ENCODE measurements at places on chromosomes 6 and 20.

- no peaks in the 10 kb centered on the region for H3K27me3 ChIP-seq
- DNase-seq: no peak
- H3K4me3 ChIP-seq: no peak overlapping the region
- no peak overlapping the region for H3K27ac ChIP-seq
- no peaks in the 10 kb centered on the region for H3K36me3 ChIP-seq
Observed at GRCh38 chr6:142331075-142331551, 29.3 kb downstream of the ADGRG6 start.

DNA sequence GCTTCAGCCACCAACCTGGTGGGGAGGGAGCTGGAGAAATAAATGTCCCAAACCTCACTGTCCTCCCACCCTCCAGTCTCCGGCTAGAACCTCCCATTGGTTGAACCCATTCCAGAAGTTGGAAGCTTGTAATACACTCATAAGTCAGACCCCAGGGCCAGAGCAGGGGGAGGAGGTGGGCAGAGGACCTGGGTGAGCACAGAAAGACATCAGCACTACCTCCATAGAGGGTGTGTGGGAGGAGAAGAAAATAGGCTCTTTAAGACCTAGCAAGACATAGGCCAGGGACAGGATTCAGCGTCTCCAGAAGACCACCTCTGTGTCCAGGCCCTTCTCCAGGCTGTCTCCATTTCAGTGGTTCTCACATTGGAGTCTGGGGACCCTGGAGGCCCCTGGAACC is 73.3 kb upstream of the TOP1 start:
- no peak overlapping the region for H3K27ac ChIP-seq
- DNase-seq: no peak
- no peaks in the 10 kb centered on the region for H3K4me1 ChIP-seq
- no peaks in the 10 kb centered on the region for H3K27me3 ChIP-seq

- no peaks in the 10 kb centered on the region for H3K4me1 ChIP-seq
- peaks cover 19% of the 10 kb centered on the region for H3K27me3 ChIP-seq
- no peak overlapping the region for H3K27ac ChIP-seq
- H3K4me3 ChIP-seq: no peak overlapping the region
- DNase-seq: no peak
- H3K36me3 ChIP-seq: no peaks in the 10 kb centered on the region
Observed at GRCh38 chr20:63382551-63383300, 21.6 kb upstream of the CHRNA4 start.

GRCh38 chr6:116385921-116386320 is 15.2 kb downstream of the DSE start:
- peaks cover 33% of the 10 kb centered on the region for H3K4me1 ChIP-seq
- DNase-seq: no peak

GRCh38 chr6:170289180-170289931 is 1.5 kb downstream of the DLL1 start:
- H3K4me3 ChIP-seq: peak overlapping the region; percentile 45
- no peaks in the 10 kb centered on the region for H3K36me3 ChIP-seq
- no peak for DNase-seq
- H3K4me1 ChIP-seq: peaks cover 25% of the 10 kb centered on the region
- H3K27ac ChIP-seq: no peak overlapping the region

DNA sequence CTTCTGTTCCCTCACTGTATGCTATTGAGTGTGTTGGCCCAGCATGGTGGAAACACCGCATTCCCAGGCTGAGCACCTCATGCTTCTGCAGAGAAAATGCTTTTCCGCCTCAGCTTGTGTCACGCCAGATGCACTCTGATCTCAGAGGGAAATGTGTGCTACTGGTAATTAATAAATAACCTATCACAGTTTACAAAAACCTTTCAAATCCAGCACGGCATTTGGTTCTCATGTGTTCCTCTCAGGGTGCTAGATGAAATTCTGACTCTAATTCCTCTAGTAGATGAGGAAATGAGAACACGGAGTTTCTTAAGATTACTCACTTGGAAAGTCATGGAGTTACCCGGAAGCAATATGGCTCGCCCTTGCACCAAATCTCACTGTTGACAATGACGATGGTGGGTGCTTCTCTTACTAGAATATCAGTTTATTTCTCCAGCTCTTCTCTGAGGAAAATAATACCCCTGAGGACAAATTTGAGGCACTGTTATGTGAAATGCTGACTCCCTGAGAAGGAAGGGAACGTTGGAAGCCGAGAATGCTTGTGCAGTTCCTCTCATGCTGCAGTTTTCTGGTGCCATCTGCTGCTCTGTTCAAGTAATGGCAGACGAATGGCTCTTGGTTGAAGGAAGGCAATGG is 116.6 kb downstream of the RNF144B start:
- peak overlapping the region; percentile 7 for H3K4me3 ChIP-seq
- DNase-seq: peak; percentile 74
- no peaks in the 10 kb centered on the region for H3K27me3 ChIP-seq
- no peaks in the 10 kb centered on the region for H3K36me3 ChIP-seq

- no peaks in the 10 kb centered on the region for H3K36me3 ChIP-seq
- H3K27me3 ChIP-seq: no peaks in the 10 kb centered on the region
- H3K4me1 ChIP-seq: no peaks in the 10 kb centered on the region
- no peak for DNase-seq
- no peak overlapping the region for H3K27ac ChIP-seq
Observed at GRCh38 chr6:69696273-69696672, 100.5 kb downstream of the LMBRD1 start.

DNA sequence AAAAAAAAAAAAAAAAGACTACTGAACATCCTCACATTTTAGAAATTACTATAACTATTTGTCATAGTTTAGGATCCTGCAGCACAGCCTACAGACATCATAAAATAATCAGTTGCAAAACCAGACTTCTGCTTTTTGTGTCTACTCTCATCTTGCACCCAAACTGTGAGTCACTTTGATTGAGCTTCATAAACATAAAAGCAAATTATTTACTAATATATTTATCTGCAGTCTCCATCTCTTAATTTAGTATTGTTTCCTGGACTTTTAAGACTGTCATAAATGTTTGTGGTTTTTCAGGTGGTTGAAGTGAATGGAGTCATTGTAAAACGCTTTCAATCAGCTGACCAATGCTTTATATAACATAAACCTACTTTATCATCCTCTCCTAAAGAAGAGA is 14.8 kb upstream of the CALHM6 start:
- H3K27ac ChIP-seq: peak overlapping the region; percentile 62
- no peaks in the 10 kb centered on the region for H3K36me3 ChIP-seq
- no peak overlapping the region for H3K4me3 ChIP-seq
- peak; percentile 66 for DNase-seq

- peak; percentile 63 for DNase-seq
- no peak overlapping the region for H3K27ac ChIP-seq
- peaks cover 4% of the 10 kb centered on the region for H3K36me3 ChIP-seq
- no peak overlapping the region for H3K4me3 ChIP-seq
- H3K27me3 ChIP-seq: no peaks in the 10 kb centered on the region
- peaks cover 42% of the 10 kb centered on the region for H3K4me1 ChIP-seq
Observed at GRCh38 chr6:158009114-158009891, 27.6 kb downstream of the SYNJ2 start.

DNA sequence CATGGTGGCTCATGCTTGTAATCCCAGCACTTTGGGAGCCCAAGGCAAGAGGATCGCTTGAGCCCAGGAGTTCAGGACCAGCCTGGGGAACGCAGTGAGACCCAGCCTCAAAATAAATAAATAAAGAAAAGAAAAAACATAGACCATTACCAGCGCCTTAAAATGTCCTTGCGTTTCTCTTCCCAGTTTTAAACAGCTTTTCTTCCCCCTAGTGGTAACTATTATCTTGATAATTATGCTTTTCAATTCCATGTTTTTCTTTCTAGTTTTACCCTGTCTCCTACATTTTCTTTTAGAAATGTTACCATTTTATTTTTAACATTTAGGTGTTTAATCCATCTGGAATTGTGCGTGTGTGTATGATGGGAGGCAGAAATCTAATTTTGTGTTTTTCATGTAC is 24.4 kb downstream of the DNAH8 start:
- no peaks in the 10 kb centered on the region for H3K36me3 ChIP-seq
- H3K27ac ChIP-seq: no peak overlapping the region
- DNase-seq: no peak
- H3K4me1 ChIP-seq: no peaks in the 10 kb centered on the region

DNA sequence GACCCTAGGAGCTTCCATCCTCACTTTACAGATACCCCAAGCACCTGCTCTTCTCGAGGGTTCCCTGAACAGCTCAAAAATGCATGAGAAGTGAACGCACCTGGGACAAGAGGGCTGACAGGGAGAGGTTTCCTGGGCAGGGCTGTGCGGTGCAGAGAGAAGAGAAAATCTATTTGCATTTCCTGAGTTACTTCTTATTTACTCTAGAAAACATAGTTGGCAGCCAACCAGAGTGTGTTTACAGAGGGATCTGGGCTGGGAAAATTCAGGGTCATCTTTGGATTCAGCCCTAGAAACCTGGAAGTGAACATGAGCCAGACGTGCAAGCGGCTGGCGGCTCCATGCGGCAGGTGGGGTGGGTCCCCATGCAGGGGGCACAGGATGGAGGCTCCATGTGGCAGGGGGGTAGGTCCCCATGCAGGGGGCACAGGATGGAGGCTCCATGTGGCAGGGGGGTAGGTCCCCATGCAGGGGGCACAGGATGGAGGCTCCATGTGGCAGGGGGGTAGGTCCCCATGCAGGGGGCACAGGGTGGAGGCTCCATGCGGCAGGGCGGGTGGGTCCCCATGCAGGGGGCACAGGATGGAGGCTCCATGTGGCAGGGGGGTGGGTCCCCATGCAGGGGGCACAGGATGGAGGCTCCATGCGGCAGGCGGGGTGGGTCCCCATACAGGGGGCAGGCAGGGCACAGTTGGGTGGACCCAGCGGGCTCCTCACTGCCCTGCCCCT is 342.0 kb downstream of the TAF4 start:
- H3K4me1 ChIP-seq: no peaks in the 10 kb centered on the region
- DNase-seq: no peak
- no peak overlapping the region for H3K27ac ChIP-seq
- H3K36me3 ChIP-seq: no peaks in the 10 kb centered on the region
- H3K27me3 ChIP-seq: peaks cover 10% of the 10 kb centered on the region

- no peak overlapping the region for H3K27ac ChIP-seq
- no peak for DNase-seq
- no peaks in the 10 kb centered on the region for H3K36me3 ChIP-seq
Observed at GRCh38 chr6:113365191-113365590, 492.0 kb upstream of the MARCKS start.

DNA sequence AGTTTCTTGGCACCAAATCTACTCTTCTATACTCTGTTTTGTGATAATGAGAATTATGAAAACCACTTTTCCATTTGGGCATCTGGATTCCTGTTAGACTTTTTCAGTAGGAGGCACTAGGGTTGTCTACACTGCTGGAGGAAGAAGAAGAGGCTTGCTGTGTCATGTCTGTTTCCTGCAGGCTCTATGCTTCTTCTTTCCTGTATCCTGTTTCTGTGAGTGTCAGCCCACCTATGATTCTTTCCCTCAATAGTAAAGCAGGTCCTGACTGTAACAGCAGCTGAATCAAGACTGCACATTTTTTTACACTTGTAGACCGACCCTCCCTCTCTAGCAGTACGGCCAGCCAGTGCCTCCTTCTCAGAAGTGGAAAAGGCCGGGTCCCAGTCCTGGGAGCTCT is 603.9 kb downstream of the HDGFL1 start:
- no peaks in the 10 kb centered on the region for H3K36me3 ChIP-seq
- no peaks in the 10 kb centered on the region for H3K27me3 ChIP-seq
- H3K27ac ChIP-seq: no peak overlapping the region
- H3K4me3 ChIP-seq: no peak overlapping the region
- peaks cover 22% of the 10 kb centered on the region for H3K4me1 ChIP-seq

DNA sequence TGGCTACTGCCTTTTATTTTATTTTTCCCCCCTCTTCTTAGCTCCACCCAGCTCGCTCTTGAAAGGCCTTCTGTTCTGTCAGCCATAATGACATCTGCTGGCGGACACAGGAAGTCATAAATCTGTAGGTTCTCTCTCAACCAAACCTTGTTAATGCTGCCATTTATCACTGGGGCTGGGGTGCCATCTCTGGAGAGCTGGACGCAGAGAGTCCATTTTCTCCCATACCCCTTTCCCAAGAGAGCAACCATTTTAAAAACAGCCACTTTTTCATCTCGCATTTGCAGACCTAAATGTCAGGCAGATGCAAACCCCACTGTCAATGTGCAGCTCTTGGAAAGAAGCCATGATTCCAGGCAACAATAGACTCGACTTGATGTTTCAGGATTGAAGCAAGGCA is 13.0 kb upstream of the TSHZ2 start:
- no peak overlapping the region for H3K4me3 ChIP-seq
- H3K27ac ChIP-seq: no peak overlapping the region
- H3K4me1 ChIP-seq: peaks cover 10% of the 10 kb centered on the region
- H3K36me3 ChIP-seq: no peaks in the 10 kb centered on the region
- DNase-seq: peak; percentile 31

DNA sequence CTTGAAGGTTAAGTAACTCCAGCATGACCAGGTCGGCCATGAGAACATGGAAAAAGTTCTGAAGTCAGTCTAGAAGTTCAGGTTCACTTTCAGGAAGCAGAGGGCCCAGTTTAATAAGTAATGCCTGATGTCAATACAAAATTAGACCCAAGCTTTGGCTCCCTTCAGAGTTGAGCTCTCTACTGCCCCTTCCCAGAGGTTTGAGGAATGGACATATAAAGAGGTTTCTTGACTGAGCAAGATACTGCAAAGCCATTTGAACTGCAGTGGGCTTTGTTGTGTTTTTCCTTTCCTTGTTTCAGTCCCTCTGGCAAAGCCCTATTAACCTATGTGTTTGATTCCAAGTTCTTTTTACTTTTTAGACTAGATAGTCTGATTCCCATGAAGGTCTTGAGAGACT is 97.8 kb upstream of the PREP start:
- H3K4me3 ChIP-seq: no peak overlapping the region
- no peaks in the 10 kb centered on the region for H3K27me3 ChIP-seq
- DNase-seq: no peak
- H3K27ac ChIP-seq: no peak overlapping the region
- H3K4me1 ChIP-seq: no peaks in the 10 kb centered on the region

DNA sequence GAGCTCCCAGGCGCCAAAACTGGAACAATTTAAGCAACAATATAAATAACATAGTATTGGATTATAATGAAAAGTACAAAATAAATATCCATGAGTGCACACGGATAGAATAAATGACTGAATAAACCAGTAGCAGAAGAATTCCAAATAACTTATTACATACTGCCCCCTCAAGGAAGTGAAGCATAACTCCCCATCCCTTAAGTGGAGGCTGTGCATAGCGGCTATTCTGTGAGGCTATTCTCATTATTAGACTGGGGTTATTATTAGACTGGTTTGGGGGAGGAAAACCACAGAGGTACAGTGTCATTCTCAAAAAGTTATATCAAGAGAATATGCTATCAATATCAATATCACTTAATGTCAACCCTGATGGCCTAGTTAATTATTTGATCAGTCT is 94.4 kb upstream of the SIRPA start:
- H3K27me3 ChIP-seq: peaks cover 10% of the 10 kb centered on the region
- DNase-seq: no peak
- no peak overlapping the region for H3K4me3 ChIP-seq
- H3K27ac ChIP-seq: no peak overlapping the region
- no peaks in the 10 kb centered on the region for H3K36me3 ChIP-seq

DNA sequence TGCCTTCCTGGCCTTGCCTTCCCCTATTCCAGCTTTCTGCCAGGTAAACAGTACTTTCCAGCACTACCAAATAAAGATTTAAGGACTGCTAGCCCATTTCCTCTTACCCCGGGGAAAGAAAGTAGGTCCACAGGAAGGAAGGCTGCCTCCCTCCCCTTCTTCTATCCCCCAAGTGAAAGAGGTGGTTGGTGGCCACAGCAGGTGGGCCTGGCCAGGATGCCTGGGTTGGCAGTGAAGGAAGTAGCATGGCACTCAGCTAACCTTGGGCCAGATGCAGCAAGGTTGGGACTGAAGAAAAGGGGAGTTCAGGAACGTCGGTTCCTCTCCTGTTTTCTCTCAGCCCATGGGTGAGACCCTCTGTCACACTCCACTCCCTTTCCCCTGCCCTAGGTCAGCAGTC is 8.9 kb downstream of the NFKBIL1 start:
- no peaks in the 10 kb centered on the region for H3K27me3 ChIP-seq
- peaks cover 28% of the 10 kb centered on the region for H3K4me1 ChIP-seq
- H3K4me3 ChIP-seq: no peak overlapping the region
- H3K36me3 ChIP-seq: peaks cover 51% of the 10 kb centered on the region

All from SJSA1 (cell line).